Stimulated activated CD8-positive, alpha-beta memory T cell treated with anti-CD3 and anti-CD28 coated beads, Interleukin-4, amount 100 ng/mL, for 1 hour (primary cell): ENCODE measurements at places on chromosomes 4 and X.
A peak's percentile ranks its signal among the peaks of the same experiment; 100 is the strongest.

GRCh38 chrX:119201570-119201969 lies 34.5 kb upstream of the PGRMC1 start:
- DNase-seq = no peak

DNA sequence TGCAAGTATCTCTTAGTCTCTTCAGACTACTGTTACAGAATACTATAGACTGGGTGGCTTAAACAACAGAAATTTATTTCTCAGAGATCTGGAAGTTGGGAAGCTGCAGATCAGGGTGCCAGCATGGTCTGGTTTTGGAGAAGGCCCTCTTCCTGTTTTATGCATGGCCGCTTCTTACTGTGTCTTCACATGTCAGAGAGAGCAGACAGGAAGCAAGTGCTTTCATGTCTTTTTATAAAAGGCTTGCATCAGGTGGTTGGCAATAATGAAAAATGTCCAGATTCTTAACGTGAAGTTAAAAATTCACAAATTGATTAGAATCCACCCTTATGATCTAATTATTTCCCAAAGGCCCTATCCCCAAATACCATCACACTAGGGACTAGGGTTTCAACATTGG lies 284.9 kb downstream of the RPA4 start:
- DNase-seq = no peak

DNA sequence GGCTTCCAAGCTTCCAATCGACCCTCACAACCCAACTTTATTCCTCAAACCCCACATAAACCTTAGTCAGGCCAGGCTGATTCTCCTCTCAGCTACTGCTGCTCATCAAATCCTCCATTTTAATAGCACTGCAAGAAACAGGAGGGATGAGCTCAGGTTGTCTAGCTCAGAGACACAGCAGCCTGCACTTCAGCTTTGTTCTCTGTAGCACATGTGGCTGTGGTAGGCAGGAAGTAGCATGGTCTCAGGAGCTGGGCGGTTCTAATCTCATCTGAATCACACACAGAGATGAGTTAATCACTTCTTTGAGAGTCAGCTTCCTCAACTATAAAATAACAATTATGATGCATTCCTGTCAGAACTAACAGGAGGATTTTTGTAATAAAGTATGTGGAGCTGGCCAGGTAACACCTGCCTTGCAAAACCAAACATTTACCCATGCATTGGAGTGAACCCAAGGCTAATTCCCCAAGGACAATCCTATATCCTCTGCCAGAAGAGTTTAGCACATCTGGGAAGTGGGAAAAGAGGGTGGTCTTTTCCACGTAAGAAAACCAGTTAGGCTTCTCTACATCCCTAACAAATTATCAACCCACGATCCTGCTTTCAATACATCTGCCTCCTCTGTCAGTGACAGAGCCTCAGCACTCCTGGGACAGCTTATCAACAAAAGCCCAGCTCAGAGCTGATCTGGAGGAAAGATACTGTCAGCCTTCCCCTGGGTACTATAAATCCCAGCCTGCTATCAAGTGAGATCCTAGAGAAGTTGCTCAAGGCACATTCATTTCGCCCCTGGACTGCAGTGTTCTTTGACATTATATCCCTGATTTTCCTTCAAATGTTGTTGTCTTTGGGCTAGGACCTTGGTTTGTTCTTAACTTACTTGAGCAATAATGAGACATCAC lies 32.8 kb downstream of the ELOVL6 start:
- DNase-seq = peak; percentile 37

- DNase-seq = no peak
Measured at GRCh38 chr4:187063251-187063650, 339.6 kb upstream of the FAT1 start.

DNA sequence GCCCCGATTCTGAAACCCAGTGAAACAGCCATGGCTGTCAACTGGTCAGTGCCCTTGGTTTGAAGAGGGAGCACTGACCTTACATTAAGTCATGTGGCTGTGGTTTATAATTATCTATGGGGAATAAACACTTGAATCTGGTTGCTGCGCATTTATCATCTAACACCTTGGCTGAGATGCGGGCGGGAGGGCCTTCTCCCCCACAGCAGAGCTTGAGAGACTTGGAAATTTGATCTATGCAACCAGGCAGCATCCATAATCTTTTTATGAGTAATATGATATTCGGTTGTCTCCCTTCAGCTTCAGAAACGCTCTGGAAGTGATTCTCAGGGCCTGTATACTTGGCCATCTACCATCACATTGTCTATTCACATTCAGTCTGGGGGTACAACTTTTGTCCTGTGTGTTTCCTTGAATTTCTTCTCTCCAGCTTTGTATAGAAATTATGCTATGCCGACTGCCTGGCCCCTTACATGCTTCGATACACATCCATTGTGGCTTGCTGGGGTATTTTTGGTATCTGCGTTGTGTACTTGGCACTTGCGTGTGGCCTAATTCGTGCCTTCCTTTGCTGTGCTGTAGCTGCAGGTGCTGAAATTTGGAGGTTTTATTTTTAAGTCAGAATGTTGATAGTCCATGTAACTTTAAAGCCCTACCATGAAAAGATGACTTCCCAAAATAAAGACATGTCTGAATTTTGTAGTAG lies 321.6 kb downstream of the ARHGAP10 start:
- DNase-seq = no peak

- no peak for DNase-seq
Measured at GRCh38 chrX:117982694-117983392, 133.8 kb downstream of the KLHL13 start.

GRCh38 chr4:156559346-156559745 lies 412.3 kb downstream of the PDGFC start:
- DNase-seq = no peak

- no peak for DNase-seq
Measured at GRCh38 chr4:1116838-1117237, 3.5 kb upstream of the RNF212 start.

GRCh38 chrX:130555341-130555740 lies 153.6 kb downstream of the RBMX2 start:
- no peak for DNase-seq
